CD8-positive, alpha-beta memory T cell (primary cell): ENCODE measurements at places on chromosomes 7 and 10.

DNA sequence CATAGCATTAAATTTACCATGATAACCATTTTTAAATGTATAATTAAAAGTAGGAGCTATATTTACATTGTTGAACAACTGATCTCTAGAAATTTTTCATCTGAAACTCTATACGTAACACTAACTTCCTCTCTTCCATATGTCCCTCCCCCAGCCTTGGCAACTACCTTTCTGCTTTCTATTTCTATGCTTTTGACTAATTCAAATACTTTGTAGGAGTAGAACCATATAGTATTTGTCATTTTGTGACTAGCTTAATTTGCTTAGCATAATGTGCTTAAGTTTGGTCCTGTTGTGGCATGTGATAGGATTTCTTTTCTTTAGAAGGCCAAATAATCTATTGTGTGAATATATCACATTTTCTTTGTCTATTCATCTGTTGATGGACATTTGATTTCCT lies 225.3 kb upstream of the POT1 start:
- no peak for DNase-seq

- no peak for DNase-seq
Observed at GRCh38 chr7:114806590-114807162, 115.2 kb upstream of the MDFIC start.

DNA sequence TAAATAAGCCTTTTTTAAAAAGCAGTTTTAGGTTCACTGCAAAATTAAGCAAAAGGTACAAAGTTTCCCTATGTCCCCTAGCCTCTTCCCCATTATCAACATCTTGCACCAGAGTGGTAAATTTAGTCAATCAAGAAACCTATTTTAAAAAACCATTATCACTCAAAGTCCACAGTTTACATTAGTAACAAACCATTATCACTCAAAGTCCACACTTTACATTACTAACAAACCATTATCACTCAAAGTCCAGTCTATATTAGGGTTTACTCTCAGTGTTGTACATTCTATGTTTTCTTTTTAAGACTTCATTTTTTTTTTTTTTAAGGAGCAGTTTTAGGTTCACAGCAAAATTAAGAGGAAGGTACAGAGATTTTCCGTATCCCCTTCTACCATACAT lies 74.1 kb upstream of the GPR37 start:
- no peak for DNase-seq

DNA sequence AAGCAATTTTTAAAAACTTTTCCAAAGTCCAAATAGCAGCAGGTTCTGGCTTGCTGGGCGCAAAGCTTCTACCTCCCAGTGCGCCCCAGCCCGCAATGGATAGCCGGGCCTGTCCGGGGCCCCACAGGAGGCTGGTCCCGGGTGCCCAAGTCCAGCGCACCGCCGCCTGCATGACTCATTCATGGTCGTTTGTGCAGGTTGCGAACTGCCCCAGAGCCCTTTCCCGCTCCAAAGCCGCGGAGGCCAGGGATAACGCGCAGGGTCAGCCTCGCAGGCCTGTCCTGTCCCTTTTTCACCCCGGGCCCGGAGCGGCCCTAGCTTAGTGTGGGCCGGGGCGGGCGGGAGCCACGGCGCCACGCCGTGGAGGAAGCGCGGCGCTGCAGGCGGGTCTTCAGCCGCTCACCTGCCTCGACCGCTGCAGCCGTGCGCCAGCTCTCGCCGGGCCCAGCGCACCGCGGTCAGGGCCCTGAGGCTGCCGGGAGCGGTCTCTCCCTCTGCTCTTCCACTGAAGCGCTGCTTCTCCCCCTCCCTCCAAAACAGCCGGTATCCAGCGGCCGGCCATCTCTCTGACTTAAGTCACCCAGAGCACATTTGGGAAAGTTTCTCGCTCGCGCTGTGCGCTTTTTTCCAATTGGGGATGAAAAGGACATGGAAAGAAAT lies 1.7 kb upstream of the EGR2 start:
- peak; percentile 56 for DNase-seq

- DNase-seq, result no peak
Observed at GRCh38 chr10:68121852-68122251, 12.6 kb downstream of the MYPN start.

GRCh38 chr10:108849688-108850087 lies 1073.6 kb downstream of the XPNPEP1 start:
- no peak for DNase-seq

GRCh38 chr7:90961037-90961725 lies 303.1 kb upstream of the FZD1 start:
- DNase-seq, result no peak

GRCh38 chr10:51063166-51063565 lies 11.1 kb upstream of the PRKG1 start:
- no peak for DNase-seq

- DNase-seq, result no peak
Observed at GRCh38 chr7:24580283-24580946, 7.2 kb downstream of the PALS2 start.

- no peak for DNase-seq
Observed at GRCh38 chr10:61487506-61487905, 34.3 kb upstream of the TMEM26 start.

DNA sequence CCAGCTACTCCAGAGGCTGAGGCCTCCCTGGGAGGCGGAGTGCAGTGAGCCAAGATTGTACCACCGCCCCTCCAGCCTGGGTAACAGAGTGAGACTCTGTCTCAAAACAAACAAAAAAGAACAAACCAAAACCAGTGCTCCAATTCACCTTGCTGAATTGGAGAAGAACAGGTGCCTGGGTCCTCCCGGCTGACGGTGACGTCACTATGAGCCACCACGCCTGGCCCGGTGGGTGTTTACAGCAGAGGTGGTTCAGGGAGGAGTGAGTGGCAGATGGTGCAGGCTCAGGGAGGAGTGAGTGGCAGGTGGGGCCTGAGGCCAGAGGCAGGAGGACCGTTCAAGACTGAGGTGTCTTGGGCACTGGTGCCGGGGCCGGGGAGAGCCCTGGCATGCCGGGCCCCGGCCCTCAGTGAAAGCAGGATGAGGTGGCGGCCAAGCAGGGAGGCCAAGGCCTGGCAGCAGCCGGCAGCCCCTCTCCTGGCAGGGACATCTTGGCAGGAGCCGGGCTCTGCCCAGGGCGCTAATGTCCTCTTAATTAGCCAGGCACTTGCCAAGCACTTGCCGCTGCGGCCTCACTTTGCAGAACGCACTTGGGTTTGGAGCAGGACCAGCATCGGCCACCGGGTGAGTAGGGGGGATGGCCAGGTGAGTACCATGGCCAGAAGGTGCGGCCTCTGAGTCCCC lies 162.8 kb upstream of the TNRC18 start:
- no peak for DNase-seq

DNA sequence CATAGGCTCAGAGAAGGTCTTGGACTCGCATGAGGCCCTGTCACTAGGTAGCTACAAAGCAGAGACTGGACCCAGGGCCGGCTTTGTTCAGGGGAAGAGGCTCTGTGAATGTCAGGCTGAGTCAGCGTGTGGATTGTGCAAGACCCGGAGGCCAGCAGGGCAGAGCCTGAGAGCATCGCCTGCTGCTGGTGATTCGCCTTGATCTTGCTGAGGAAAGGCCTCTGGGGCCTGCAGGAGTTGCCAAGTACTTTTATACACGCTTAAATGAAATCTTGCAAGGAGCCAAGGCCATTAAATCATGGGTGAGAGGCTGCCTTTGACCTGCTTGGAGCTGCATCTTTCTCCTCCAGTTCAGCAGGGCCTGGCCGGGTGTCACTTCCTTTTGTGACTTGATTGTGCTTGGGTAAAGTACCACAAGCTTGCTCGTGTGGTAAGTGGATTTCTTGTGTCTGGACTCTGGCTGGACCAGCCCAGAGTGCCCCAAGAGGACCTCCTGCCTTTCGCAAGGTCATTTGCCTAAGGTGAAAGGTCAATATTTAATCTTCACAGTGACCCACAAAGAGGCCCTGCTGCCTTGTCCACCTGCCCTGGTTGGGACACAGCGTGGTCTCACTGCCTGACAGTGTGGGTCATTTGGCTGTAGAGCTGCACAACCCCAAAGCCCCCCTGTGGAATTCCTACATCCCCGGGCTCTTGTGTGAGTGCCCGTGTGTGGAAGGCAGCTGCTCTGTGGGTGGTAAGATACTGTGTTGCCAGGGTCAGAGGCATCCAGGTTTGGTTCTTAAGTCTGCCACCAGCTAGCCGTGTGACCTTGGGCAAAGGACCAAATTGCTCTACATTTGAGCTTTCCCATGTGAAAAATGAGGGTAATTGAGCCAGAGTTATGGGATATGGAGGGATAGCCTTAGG lies 38.6 kb upstream of the SH2D4B start:
- peak; percentile 60 for DNase-seq

DNA sequence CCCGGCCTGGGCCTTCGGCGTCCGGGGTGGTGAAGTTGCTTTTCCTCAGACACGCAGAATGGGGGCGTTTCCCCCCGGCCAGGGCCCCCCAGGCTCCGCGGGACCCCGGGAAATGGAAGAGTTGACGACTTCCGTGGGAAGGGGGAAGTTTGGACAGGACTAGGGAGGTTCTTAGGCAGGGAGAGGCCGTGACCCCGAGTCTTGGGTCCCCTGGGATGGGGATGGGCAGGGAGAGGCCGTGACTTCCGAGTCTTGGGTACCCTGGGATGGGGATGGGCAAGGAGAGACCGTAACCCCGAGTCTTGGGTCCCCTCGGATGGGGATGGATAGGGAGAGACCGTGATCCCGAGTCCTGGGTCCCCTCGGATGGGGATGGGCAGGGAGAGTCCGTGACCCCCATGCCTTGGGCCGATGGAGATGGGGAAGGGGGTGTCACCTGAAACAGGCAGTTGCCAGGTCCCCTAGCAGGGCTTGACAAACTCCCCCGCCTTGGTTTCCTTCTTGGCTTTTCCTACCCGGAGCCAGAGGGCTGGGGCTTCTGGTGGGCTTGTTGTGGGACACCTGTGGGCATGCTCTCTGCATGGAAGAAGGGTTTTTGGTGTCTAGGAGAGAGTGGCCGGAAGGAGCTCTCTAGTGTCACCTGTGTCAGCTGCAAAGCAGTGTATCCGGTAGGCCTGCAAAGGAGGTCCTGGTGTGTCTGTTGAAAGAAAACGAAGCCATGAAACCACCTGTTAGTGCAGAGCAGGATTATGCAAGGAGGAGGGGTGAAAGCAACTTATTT lies 1.1 kb downstream of the TRRAP start:
- DNase-seq, result peak; percentile 71

DNA sequence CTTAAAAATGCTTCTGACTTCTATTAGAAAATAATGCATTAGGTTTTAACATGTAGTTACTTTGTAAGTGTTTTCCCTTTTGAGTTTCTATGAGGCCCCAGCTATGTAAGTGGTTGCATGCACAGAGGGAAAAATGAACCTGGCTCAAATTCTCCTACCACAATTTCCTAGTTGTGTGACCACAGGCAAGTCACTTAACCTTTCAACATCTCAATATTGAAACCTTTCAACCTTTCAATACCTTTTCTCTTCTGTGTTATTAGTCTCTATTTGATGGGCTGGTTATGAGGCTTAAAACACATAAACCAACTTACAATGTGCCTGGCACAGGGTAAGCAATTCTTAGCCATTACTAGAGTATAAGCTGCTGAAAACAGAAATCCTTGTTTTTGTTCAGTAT lies 203.0 kb downstream of the KCND2 start:
- DNase-seq, result no peak

GRCh38 chr10:78331391-78331922 lies 297.8 kb downstream of the RPS24 start:
- DNase-seq, result no peak

DNA sequence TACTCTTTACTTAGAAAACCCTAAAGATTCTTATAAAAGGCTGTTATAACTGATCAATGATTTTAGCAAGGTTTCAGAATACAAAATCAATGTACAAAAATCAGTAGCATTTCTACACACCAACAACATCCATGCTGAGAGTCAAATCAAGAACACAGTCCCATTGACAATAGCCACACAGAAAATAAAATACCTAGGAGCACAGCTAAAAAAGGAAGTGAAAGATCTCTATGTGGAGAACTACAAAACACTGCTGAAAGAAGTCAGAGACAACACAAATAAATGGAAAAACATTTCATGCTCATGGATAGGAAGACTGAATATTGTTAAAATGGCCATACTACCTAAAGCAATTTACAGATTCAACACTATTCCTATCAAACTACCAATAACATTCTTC lies 427.0 kb downstream of the KCNMA1 start:
- DNase-seq, result no peak

DNA sequence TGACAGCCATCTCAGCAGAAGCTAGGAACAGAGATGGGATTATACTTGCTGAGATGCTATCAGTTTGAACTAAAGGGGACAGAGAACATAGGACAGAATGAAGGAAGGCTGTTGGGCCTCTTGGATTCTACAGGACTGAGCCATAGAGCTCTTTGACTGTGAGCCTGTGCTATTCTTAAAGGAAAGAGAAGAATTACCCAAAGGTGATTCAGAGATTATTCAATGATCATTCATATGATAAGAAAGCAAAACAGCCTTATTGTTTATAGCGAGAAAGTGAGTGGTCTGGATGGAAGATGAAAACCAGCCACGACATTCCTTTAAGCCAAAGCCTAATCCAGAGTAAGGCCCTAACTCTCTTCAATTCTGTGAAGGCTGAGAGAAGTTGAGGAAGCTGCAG lies 69.7 kb upstream of the NEUROD6 start:
- DNase-seq, result no peak

DNA sequence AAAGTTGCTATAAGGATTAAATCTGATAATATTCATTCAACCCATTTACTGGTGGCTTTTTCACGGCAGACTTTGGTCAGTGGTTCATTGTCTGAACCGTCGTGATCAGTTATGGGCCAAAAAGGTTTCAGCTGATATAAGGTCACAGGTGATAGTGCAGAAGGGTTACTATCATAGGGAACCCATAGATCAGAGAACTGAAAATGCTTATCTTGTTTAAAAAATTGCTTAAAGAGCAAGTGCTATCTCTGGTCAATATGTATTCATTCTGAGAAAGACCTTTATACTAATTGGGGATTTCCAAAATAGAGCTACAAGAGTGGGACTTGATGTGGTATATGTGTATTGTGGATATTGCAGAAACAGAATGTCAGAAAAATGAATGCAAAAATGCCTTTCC lies 147.8 kb upstream of the SEMA3E start:
- DNase-seq, result no peak

DNA sequence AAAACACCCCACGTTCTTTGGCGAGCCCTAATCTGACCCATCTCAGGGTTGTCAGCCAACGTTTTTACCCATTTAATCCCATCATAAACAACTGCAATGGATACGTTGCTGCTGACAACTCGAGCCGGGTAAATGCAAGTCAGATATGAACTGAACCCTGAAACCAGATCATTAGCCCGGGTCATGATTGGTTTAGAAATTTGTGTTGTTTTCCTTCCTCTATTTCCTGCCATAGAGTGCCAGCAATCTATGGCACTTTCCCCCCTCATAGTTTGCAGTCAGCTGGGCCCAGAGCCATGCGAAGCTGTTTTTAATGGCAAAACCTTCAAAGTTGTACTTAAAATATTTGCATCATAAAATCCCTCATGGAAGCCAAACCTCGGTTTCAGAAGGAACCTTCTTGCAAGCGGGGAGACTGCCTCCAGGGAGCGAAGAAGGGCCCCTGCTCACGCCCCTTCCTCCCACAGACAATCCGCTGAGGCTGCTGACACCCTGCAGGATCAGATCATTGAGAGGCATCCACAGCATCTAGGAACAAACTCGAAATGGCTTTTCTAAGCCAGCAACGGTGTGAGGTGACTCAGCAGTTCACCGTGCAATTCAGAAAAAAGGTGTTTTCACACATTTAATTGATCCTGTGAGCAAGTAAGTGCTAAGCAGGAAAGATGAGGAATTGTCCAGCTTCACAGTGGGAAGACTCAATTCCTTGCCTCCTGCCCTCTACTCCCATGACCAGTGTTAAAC lies 710.1 kb downstream of the PARD3 start:
- DNase-seq, result no peak
